ENCODE measurements at places on chromosomes 4 and X.

GRCh38 chr4:109826719-109827118 lies 1.1 kb upstream of the RRH start:
- peak; percentile 21 for DNase-seq

GRCh38 chr4:85823295-85823694 lies 348.3 kb downstream of the ARHGAP24 start:
- DNase-seq, result no peak

GRCh38 chr4:139245590-139245989 lies 34.4 kb downstream of the MGARP start:
- DNase-seq, result no peak

DNA sequence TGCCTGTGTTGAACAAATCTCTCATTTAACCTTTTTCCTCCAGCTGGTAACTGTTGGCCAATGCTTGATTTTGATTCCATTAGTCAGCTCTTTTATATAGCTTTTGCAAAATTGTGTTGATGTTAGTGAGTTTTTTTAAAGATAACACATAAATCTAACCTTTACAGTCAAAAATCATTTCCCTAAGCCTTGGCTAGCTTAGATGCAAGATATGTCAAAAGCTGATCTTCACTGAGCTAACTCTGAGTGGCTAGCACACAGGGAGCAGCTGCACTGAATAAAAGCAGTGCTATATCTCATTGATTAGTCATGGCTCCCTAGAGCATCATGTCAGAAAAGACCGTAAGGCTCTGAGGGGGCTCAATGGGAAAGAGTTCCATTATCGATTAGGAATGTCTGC lies 78.7 kb downstream of the PPARGC1A start:
- no peak for DNase-seq

GRCh38 chrX:124388562-124388961 lies 42.2 kb downstream of the SH2D1A start:
- DNase-seq, result peak; percentile 67

DNA sequence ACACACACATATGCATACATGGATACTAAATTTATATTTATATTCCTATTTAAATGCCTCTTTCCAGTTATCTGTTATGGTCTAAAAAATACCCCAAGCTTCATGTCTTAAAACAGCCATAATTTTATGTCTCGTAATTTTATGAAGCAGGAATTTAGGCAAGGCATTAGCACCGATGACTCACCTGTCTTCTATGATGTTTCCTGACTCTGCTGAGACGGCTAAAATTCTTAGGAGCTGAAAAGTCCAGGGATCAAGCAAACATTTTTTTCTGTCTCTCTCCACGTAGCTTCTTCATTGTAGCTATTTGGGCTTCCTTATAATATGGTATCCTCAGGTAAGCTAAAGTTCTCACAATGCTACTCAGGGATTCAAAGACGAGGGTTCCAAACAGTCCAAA lies 930.3 kb downstream of the STIM2 start:
- no peak for DNase-seq

GRCh38 chr4:119027811-119028210 lies 107.8 kb upstream of the MYOZ2 start:
- no peak for DNase-seq

DNA sequence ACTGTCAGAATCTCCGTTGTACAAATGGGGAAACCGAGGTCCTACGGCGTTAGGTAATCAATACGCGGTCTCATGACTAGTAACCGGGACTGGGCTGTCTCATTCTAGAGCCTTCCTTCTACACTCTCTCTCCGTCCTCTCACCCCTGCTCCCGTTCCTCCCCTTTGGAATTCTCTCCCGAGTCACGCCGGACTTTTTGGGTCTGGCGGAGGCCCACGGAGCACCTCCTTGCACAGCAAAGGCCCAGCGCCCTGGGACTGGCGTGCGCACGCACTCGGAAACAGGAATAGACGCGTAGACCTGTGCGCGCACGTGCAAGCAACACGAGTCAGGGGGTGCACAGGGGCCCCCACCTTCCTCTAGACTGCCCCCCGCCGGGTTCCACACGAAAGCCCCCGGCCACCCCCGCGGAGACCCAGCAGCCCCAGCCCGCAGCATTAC lies 361 bp downstream of the QDPR start:
- DNase-seq, result peak; percentile 84

DNA sequence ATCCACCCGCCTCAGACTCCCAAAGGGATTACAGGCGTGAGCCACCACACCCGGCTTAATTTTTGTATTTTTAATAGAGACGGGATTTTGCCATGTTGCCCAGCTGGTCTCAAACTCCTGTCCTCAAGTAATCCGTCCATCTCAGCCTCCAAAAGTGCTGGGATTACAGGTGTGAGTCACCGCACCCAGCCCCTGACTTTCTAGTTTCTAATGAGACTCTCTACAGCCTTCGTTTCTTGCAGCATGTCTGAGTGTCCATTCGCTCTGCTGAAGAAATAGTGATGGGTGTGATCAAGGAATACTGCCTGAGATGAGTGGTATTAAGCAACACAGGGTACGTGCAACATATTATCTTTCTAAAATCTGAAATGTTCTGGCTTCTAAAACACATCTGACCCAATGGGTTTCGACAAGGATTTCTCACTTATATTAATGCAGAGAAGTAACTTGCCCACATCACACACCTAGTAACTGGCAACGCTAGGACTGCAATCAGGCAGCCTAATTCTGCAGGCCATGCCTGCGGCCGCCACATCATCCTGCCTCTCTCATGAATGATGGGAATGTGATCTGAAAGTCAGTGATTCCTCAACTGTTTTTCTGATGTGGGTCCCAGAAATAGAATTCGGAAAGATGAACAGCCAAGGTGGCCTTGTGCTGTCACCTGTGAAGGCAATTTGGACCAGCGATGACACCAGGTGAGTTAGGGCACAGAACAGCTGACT lies 74.3 kb downstream of the RBM47 start:
- DNase-seq, result no peak

DNA sequence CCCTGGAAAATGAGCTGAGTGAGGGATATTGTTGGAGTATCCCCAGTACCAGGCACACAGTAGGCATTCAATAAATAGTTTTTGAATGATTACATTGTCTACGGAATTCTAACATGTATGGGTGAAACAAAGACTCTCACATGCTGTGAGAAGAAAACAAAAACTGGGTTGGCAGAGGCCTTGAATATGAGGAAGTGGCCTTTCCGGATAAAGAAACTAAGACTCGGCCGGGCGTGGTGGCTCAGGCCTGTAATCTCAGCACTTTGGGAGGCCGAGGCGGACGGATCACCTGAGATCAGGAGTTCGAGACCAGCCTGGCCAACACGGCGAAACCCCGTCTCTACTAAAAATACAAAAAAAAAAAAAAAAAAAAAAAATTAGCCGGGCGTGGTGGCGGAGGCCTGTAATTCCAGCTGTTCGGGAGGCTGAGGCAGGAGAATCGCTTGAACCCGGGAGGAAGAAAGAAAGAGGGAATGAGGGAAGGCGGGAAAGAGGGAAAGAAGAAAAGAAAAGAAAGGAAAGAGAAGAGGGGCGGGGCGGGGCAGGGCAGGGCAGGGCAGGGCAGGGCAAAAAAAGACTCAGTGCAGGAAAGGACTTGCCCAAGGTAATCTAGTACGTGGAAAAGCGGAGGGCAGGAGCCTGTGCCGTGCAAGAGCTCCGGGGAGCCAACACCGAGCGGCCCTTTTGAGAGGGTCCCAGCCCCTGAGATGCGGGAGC lies 689 bp upstream of the TMA16 start:
- DNase-seq, result peak; percentile 68

DNA sequence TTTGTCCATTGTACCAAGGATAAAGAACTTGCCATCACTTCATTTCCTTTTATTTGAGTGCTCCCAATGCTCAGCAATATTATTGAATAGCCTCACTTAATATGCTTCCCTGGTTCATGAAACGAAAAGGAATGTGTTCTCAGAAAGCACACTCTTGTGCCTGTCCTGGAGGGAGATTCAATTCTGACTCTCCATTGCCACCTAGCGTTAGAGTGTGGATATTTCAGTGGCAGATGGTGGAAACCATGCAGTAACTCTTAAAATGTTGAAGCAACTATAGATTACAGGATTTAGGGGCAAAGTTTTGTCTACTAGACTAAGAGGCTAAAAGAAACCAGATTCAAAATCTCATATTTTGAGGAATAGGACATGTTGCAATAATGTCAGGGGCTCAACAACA lies 36.0 kb downstream of the GAB3 start:
- peak; percentile 71 for DNase-seq

- DNase-seq, result no peak
Observed at GRCh38 chr4:119933606-119934005, 133.0 kb downstream of the MAD2L1 start.

GRCh38 chrX:54447461-54447860 lies 7.3 kb downstream of the TSR2 start:
- peak; percentile 21 for DNase-seq

- DNase-seq, result no peak
Observed at GRCh38 chr4:86256086-86256485, 103.8 kb downstream of the MAPK10 start.

- no peak for DNase-seq
Observed at GRCh38 chr4:117874216-117874615, 160.1 kb upstream of the NDST3 start.
